ENCODE measurements at places on chromosomes 1 and 21.

- peak; percentile 59 for DNase-seq
These were observed 6.6 kb downstream of the ADORA1 start for GRCh38 chr1:203133970-203134725.

DNA sequence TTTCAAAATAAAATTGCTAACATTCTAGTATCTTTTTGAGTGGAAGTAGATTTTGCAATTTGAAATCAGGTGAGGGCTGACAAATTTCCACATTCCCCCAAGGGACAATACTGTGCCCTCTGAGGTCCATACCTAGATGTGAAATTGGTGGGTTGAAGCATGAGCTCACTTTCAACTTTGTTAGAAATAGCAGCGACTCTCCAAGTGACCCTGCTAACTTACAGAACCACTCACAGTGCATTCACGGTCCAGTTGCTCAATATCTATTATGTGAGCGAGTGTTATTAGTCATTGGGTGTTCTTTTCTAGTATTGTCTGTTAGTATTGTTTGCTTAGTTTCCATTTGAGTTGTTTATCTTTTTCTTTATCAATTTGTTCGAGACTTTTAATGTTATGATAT, 53.6 kb upstream of the ASB17 start:
- DNase-seq: no peak

DNA sequence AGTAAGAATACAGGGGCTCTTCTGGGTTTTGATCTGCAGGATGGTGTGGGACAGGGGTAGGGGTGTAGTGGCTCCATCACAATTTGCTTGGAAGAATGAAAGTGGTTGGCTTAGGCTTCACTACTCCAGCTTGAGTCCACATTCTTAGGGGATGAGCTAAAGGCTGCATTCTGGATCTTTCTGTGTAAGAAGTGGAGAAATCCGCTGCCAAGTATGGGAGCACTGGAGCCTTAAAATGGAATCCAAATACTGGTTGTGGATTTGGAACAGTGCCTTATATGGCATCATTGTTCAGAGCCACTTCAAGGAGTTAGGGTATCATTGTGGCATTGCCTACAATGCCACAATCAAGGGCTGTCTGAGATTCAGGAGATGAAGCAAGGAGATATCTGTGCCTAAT, 187.1 kb downstream of the LMO4 start:
- peak; percentile 49 for DNase-seq

DNA sequence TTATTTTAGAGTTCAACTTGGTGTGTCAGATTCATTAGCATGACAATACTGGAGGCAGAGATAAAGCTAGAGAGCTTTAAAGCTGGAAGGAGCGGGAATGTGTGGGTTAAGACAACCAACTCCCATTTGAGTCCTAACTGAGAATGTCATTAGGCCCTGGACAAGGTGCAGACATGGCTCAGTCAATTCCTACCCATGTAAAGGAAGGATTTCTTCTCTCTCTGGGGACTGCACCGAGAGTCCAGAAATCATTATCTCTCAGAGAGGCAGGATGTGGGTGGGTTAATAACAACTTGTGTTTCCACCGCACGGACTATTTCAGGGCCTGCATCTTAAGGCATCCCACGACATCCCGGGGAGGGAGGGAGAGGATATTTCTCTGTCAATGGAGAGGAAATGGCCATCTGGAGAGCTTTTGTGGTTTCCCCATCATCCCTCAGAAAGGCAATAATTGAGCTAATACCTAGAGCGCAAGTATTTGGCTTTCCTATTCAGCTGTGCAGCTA, 46.7 kb upstream of the SARS1 start:
- DNase-seq: peak; percentile 66

DNA sequence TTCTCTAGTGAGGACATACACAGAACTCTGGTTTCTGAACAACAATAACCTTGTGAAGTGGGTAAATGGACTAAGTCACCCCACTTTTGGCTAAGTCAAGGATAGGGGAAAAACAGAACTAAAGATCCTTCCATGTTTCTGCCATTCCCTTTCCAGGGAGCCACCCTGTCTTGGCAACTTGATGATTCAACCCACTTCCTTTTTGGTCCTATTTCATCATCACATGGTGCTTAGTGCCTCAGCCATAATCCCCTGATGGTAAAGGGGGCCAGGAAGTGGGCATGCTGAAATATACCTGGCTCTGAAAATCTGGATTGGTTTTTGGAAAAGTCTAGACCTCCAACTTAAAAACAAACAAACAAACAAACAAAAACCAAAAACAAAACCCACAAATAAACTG, 206.4 kb upstream of the FOXD3 start:
- peak; percentile 2 for DNase-seq

DNA sequence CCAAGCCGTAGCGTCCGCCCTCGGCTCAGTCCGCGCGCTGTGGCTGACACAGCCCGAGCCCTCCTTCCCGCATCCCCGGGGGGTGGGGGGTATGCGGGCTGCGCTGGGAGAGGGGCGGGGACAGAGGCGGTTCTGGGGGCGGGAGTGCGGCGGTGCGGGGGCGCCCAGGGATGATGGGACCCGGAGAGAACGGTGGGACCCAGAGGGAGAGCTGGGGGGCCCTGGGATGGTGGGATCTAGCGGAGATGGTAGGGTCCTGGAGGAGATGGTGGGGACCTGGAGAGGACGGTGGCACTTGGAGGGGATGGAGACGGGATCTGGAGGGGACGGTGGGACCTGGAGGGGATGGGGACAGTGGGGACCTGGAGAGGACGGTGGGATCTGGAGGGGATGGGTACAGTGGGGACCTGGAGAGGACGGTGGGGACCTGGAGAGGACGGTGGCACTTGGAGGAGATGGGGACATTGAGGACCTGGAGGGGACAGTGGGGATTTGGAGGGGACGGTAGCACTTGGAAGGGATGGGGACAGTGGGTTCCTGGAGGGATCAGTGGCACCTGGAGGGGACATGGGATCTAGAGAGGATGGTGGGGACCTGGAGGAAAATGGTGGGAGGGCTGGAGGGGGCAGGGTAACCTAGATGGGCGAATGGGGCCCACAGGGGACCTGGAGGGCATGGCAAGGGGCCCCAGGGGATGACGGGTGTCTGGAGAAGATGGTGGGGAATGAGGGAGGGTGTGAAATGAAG, 477 bp downstream of the SNAP47 start:
- no peak for DNase-seq

DNA sequence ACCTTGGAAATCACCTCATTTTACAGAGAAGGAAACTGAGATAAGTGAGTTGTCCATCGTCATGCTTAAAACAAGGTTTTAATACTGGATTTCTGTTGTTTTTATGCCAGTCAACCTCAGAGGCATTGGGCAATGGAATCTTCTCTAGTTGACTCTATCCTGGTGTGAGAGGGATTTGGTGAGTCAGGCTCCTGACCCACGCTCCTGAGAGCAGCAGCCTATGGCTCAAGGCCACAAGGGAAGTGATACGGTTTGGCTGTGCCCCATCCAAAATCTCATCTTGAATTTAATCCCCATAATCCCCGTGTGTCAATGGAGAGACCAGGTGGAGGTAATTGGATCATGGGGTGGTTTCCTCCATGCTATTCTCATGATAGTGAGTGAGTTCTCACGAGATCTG, 90.1 kb downstream of the TLR5 start:
- DNase-seq: no peak

- no peak for DNase-seq
These were observed 34.0 kb downstream of the ACP6 start for GRCh38 chr1:147636314-147636713.

- DNase-seq: no peak
These were observed 254.4 kb downstream of the FOXD2 start for GRCh38 chr1:47692196-47692595.

GRCh38 chr1:118404024-118404423, 219.0 kb upstream of the SPAG17 start:
- no peak for DNase-seq

GRCh38 chr1:185816460-185816859, 82.3 kb downstream of the HMCN1 start:
- DNase-seq: peak; percentile 86

DNA sequence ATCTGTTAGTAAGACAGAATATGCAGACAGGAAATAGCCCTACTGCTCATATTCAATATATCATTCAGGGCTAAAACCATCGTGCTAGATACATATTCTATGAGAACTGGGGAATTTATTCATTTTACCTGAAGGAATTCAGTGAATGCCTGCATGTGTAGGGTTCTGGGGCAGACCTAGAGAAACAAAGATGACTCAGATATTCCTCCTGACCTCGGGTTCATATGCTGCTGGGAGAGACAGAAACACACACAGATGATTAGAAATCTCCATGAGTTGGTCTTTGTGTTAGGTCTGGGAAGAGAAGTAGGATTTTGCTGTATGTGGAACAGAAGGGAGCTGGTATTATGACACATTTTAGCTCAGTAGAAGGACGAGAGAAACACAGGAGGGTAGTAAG, 176.5 kb upstream of the ST6GALNAC5 start:
- peak; percentile 51 for DNase-seq

GRCh38 chr1:232057217-232057895, 430.8 kb downstream of the DISC1 start:
- DNase-seq: no peak

DNA sequence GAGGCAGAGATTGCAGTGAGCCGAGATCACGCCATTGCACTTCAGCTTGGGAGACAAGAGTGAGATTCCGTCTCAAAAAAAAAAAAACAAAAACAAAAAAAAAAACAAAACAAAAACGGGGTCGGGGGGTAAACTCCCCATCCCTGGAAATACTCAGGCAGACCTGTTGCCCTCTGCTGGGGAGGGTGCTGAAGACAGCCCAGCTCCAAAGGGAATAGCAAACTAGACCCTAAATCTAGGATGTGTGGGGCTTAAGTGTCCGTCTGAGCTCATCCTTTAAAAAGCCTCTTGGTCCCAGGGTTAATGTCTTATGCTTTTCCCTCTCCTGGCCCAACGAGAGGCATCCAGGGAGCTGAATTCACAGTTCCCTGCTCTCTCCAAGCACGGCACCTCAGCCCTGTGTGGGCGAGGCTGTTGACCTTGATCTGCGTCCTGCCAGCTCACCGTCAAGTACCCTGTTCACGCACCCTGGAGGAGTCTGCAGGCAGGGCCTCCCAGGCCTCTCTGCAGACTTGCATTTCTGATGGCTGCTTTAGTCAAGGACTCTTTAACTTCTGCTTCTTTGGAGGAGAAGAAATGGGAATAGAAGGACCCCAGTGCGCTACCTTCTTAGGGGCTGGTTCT, 22.3 kb downstream of the KCND3 start:
- DNase-seq: no peak
